NCI-H2081 (cell line): ENCODE measurements at places on chromosomes 6 and 20.

GRCh38 chr20:38133680-38134426, 31.2 kb downstream of the TGM2 start:
- DNase-seq: no peak

DNA sequence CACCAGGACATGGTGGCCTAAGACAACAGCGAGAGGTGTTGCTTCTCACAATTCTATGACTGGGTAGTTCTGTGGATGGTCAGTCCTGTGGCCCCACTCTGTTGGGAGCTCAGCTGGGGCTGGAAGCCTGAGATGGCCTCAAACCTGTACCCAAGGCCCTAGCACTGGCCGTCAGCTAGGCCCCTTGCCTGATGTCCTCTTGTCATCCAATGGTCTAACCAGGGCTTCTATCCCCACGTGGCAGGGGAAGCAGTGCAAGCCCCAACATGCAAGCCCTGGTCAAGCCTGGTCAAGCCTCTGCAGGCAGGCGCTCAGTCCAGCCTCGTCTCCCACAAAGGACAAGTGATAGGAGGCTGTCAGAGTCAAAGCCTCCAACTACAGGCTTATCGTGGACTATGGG, 196.5 kb upstream of the CST7 start:
- DNase-seq: no peak

DNA sequence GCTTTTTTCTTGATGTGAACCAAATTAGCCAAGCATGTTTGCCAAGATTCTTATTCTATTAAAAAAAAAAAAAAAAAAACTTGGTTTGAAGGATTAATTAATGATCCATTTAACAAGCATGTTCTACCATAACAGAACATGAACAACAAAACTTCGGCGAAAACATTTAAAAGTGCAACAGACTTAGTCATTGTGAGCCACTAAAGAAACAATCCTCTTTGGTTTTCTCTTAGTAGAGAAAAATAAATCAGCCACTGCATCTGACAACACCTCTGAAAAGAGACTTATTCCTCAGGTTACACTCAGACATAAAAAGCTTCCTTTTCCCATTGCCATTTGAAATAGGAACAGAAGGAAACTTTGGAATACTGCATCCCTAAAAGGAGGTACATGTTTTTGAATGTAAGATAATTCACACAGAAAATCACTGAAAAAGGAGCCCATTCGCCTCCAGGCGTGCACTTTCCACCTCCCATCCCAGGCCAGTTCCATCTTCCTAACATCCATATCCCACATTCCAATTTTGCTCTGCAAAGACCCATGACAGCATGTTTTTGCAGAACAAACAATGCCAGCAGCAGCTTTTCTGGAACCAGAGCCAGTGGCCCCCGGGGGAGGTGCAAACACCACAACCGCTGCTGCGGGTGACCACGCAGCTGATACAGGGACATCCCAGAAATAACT, 79.5 kb downstream of the ZMYND8 start:
- peak; percentile 37 for DNase-seq

DNA sequence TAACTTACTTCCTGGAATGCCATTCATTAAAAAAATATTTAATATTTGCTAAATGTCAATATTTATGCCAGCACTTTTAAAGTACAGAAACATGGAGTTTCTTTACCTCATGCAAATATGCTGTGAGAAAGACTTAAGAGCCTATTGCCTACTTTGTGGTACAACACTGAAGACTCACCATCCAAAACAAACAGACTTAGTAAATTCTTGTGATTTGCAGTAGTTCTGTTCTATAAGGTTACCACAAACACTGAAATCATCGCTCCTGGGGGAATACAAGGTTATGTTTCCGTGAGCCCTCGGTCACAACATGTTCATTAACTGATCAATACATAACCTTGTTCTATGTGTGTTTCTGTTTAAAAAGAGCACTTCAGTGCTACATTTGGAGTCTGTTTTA, 78.3 kb downstream of the ATG5 start:
- DNase-seq: no peak

- DNase-seq: no peak
These were observed 37.1 kb downstream of the TNFAIP3 start for GRCh38 chr6:137903933-137904821.

DNA sequence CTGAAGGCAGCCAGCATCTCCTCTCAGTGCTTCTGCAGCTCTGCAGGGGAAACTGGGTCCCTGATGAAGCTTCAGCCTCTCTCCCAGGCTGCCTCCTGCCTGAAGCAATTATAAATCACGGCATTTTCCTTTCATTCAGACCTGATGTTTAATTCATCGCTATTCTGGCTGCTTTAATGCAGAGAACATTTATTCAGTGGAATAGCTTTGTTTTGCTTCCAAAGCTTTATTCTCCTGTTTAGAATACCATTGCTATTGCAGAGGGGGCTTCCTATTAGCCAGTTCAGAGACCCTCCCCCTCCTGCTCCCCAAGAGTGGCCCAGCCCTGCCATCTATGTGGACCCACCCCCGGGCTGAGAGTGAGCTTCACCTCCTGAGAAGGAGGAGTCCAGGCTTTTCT, 255.6 kb downstream of the LRFN2 start:
- DNase-seq: no peak

- DNase-seq: no peak
These were observed 95.8 kb downstream of the AKAP7 start for GRCh38 chr6:131231103-131231502.

- no peak for DNase-seq
These were observed 91.9 kb upstream of the TINAG start for GRCh38 chr6:54216336-54216735.

DNA sequence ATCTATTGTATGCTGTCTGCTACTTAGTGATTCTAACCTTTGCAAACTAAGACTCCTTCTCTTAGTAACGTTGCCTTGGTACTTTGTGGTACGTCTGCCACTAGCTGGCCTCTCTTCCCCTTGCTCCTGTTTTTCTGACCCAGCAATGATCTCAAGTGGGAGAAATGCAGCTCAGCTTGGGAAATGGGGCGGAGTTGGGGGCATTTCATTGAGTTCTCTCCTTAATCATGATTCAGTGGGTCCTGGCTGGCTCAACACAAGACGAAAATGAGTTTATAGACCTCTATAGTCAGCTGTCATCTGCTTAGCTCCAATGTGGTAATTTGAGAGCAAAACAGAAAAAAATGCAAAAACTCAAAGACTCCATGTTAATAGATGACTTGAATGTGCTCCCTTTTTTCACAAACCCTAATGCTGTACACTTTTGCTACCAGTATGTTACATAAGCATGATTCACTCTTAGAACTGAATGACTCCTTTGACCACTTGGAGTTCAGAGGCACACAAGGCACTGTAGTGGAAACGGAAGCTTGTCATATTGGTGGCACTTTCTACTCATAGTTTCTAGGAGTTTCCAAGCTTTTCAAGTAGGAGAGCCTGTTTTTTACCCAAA, 55.3 kb upstream of the SOX4 start:
- DNase-seq: no peak

DNA sequence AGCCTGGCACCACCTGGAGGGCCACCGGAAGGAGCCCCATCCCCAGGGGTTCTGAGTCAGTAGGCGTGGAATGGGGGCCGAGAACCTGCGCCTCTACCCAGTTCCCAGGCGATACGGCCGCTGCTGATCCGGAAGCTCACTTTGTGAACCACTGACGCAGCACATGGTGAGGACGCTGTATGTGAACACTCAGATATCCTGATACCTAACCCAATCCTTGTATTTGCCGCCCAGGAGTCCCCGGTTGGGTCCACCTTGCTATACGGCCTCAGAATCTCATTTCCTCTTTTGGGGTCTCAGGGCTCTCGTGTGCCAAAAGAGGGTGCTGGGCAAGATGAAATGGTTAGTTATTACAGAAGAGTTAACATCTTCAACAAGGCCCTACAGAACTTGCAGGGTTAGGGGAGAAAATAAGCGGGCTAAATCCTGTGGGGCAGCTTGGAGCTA, 604 bp upstream of the RAB5IF start:
- peak; percentile 12 for DNase-seq
